Fibroblast of the aortic adventitia (primary cell): ENCODE measurements at places on chromosomes 1 and 21. TPM values are rescaled to one million over a fixed set of nuclear protein-coding genes. Genes with fewer than 3 reads are reported as not detected.

PROK1 gene
- total RNA-seq: not detected in 2 replicates

OVAAL gene
- total RNA-seq: not detected in 2 replicates

MEAF6 gene
- total RNA-seq: 17.6 and 84.5 TPM in 2 replicates

KLF17 gene
- total RNA-seq: 0.27 and 1.1 TPM in 2 replicates

UQCRHL gene
- total RNA-seq: 1.9 and 2.0 TPM in 2 replicates

RNU1-2 gene
- under 0.01 and 2,882 TPM in 2 replicates for total RNA-seq
